Left ventricle myocardium inferior (tissue), 1 donor: ENCODE measurements at places on chromosomes 2 and 18.
A peak's percentile ranks its signal among the peaks of the same experiment; 100 is the strongest.

- H3K4me3 ChIP-seq: peak overlapping the region; percentile 8
- H3K36me3 ChIP-seq: no peaks in the 10 kb centered on the region
- H3K27ac ChIP-seq: no peak overlapping the region
- no peaks in the 10 kb centered on the region for H3K27me3 ChIP-seq
- no peak for DNase-seq
- peaks cover 12% of the 10 kb centered on the region for H3K4me1 ChIP-seq
Observed at GRCh38 chr2:152062125-152063091, 36.4 kb downstream of the CACNB4 start.

GRCh38 chr2:45674035-45674816, 22.8 kb downstream of the PRKCE start:
- no peak for DNase-seq
- H3K4me3 ChIP-seq: no peak overlapping the region
- peaks cover 34% of the 10 kb centered on the region for H3K4me1 ChIP-seq
- no peak overlapping the region for H3K27ac ChIP-seq

- peaks cover 23% of the 10 kb centered on the region for H3K4me1 ChIP-seq
- peak within 1 kb of the TSS; percentile 58 for H3K4me3 ChIP-seq
- peaks cover 85% of the 10 kb centered on the region for H3K27me3 ChIP-seq
- peak; percentile 56 for DNase-seq
Observed at GRCh38 chr2:75199428-75200011, at the start of gene TACR1. Gene TACR1, minus strand, starts transcription at chr2:75199520. Its CDS starts 586 bp downstream, at chr2:75198934.

- H3K4me1 ChIP-seq: peaks cover 18% of the 10 kb centered on the region
- H3K36me3 ChIP-seq: no peaks in the 10 kb centered on the region
- no peaks in the 10 kb centered on the region for H3K27me3 ChIP-seq
- H3K4me3 ChIP-seq: no peak overlapping the region
Observed at GRCh38 chr2:174490051-174490450, 3.2 kb upstream of the GPR155 start.

- H3K27me3 ChIP-seq: peaks cover 100% of the 10 kb centered on the region
- H3K27ac ChIP-seq: no peak overlapping the region
- peaks cover 23% of the 10 kb centered on the region for H3K4me1 ChIP-seq
- H3K4me3 ChIP-seq: peak overlapping the region; percentile 44
- no peaks in the 10 kb centered on the region for H3K36me3 ChIP-seq
Observed at GRCh38 chr2:181683518-181684453, 3.5 kb upstream of the NEUROD1 start.

DNA sequence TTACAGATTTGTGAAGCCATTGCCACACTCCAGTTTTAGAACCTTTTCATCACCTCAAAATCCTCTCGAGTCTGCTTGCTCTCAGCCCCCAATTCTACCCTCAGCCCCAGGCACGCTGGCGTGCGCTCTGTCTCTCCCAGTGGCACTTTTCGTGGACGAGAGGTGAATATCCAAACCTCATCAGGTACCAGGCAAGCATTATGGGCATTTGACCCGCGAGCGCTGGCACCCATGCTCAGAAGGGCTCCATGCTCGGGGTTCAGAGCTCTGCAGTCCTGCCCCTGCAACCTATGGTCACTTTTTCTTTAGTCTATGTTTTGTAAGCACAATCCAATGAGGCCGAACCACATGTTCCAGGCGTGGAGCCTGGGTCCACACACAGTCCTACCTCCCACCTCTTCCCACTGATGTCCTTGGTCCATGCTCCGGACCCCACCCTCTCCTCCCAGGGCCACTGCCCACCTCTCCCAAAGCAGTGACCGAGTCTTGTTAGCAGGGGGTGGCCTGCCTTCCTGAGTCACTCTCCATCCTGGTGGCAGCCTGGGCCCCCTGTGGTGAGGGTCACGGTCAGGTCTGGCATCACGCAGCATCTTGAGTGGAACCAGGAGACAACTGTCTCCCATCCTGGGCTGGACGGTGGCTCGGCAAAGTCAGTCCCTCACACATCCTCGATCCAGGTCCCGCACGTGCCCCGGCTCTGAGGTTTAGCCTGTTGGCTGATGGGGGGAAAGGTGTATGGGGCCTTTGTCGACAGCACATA, 256.9 kb downstream of the NDUFA10 start:
- DNase-seq: no peak
- no peaks in the 10 kb centered on the region for H3K36me3 ChIP-seq
- H3K27me3 ChIP-seq: peaks cover 58% of the 10 kb centered on the region
- no peaks in the 10 kb centered on the region for H3K4me1 ChIP-seq
- H3K27ac ChIP-seq: no peak overlapping the region
- no peak overlapping the region for H3K4me3 ChIP-seq

DNA sequence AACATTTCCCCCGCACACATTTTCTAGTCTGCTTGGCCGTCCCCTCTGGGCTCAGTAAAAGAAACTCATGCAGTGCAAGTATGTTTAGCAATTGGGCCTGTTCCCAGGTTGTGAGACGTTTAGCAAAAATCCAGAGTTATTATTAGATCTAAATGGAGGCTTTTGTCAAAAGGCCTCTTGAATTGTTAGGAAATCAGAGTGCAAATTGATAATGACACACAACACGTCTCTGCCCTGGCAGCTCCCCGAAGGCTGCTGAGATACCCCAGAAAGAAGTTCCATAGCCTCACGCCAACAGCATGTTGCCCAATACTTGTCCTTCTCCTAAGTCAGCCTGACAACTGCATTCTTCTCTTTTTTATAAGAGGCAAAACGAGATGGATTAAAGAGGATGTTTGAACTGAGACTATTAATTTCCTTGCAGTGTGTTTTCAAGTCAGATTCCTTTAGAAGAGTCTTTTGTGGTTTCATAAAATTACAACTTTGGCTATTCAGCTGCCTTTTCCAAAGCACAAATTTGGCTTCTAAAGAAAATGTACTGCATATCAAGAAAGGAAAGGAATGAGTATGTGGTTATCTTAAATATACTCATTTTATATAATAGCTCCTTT, 202.2 kb downstream of the TRIB2 start:
- H3K4me1 ChIP-seq: peaks cover 19% of the 10 kb centered on the region
- peak overlapping the region; percentile 2 for H3K4me3 ChIP-seq
- H3K27me3 ChIP-seq: no peaks in the 10 kb centered on the region
- no peaks in the 10 kb centered on the region for H3K36me3 ChIP-seq
- peak overlapping the region; percentile 87 for H3K27ac ChIP-seq

GRCh38 chr18:48667276-48668254, 128.7 kb downstream of the CTIF start:
- peaks cover 54% of the 10 kb centered on the region for H3K36me3 ChIP-seq
- H3K4me3 ChIP-seq: no peak overlapping the region
- no peak overlapping the region for H3K27ac ChIP-seq
- peaks cover 10% of the 10 kb centered on the region for H3K4me1 ChIP-seq

- no peaks in the 10 kb centered on the region for H3K4me1 ChIP-seq
- no peak for DNase-seq
- H3K27me3 ChIP-seq: no peaks in the 10 kb centered on the region
- no peaks in the 10 kb centered on the region for H3K36me3 ChIP-seq
- H3K27ac ChIP-seq: no peak overlapping the region
Observed at GRCh38 chr18:38539856-38540255, 974.3 kb upstream of the CELF4 start.

DNA sequence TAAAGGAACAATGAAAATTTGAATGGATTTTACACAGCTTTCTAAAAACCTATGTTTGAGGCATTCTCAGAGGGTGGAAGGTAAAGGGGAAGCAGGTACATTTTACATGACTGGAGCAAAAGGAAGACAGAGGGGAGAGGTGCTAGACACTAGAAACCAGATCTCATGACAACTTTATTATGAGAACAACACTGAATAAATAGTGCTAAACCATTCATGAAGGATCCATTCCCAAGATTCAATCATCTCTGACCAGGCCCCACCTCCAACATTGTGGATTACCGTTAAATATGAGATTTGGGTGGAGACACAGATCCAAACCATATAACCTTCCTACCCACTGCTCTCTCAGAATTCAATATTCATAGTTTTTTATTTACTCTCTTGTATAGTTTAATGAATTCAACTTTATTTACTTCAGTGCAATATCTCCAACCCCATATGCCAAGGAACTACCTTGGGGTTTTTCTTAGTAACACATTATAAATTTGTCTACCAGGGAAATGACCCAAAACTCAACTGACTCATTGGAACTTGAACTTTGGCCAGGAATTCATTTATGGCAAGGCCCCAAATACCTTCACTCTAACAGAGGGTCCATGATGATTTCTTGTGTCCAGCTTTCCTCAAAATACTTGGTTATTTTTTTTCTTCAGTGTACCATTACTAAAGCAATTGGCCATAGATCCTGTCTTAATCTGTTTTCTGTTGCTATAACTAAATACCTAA, 317.8 kb downstream of the GULP1 start:
- H3K4me3 ChIP-seq: no peak overlapping the region
- no peaks in the 10 kb centered on the region for H3K4me1 ChIP-seq
- no peaks in the 10 kb centered on the region for H3K36me3 ChIP-seq
- no peak for DNase-seq
- H3K27ac ChIP-seq: no peak overlapping the region

DNA sequence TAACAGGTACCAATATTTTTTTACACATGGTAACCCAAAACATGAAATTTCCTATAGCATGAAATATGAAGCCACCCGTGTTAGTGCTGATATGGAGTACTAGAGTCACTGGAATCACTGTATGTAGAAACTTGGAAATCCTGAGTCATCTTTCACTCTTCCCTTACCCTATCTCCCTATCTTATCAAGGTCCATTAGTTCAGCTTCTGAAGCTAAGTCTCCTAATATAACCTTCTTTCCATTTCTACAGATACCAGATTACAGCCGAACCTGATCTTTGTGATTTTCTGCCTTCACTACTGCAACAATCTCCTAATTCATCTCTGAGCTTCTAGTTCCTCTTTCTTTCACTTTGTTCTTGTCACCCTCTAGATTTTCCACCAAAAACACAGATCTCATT, 59.0 kb downstream of the SEPTIN10 start:
- no peak for DNase-seq
- no peaks in the 10 kb centered on the region for H3K27me3 ChIP-seq
- no peak overlapping the region for H3K4me3 ChIP-seq
- H3K27ac ChIP-seq: no peak overlapping the region
- H3K4me1 ChIP-seq: peaks cover 3% of the 10 kb centered on the region

DNA sequence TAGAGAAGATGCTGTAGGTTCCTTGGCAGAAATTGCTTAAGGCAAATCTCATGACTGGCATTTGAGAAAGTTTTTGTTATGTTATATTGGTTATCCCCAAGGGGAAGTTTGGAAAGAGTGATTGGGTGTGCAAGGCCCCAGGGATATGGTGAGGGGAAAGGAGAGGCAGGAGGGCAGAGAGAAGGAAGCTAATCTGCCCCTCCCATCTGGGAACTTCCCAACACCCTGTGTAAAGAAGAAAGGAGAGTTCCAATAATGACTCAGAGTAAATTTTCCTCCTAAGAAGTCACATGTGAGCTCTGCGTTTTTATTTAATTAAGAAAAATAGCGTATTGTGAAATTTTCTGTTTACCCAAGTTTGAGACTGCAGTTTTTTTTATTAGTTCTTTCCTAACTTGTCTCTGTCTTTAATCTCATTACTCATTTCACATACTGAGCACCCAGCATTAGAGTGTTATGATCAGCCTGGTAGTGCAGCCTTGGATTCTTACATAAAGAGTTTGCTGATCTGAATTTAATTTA, 3.1 kb upstream of the KYNU start:
- no peaks in the 10 kb centered on the region for H3K4me1 ChIP-seq
- H3K4me3 ChIP-seq: no peak overlapping the region
- H3K27ac ChIP-seq: no peak overlapping the region
- no peaks in the 10 kb centered on the region for H3K27me3 ChIP-seq
